Heart right ventricle (tissue), 16 donors: ENCODE measurements at places on chromosomes 7 and 10. TPM values are rescaled to one million over a fixed set of nuclear protein-coding genes. Genes with fewer than 3 reads are reported as not detected.

MYL10 gene
- total RNA-seq, result not detected

FEZF1 gene
- not detected for total RNA-seq

SPAG6 gene
- total RNA-seq, result not detected

SYT15B gene
- total RNA-seq, result 1.4 TPM

MEOX2 gene
- 7.1 TPM for total RNA-seq

TSPAN33 gene
- total RNA-seq, result 8.7 TPM

C10orf67 gene
- total RNA-seq, result 1.5 TPM

ZNF425 gene
- 0.71 TPM for total RNA-seq

PNLIPRP3 gene
- not detected for total RNA-seq

ELAPOR2 gene
- 3.0 TPM for total RNA-seq
